ENCODE measurements at places on chromosomes 1 and 21.
A peak's percentile ranks its signal among the peaks of the same experiment; 100 is the strongest.

GRCh38 chr1:192516776-192517297, 58.7 kb upstream of the RGS1 start:
- peak; percentile 14 for DNase-seq

GRCh38 chr1:239819096-239819495, 272.6 kb upstream of the FMN2 start:
- DNase-seq = no peak

DNA sequence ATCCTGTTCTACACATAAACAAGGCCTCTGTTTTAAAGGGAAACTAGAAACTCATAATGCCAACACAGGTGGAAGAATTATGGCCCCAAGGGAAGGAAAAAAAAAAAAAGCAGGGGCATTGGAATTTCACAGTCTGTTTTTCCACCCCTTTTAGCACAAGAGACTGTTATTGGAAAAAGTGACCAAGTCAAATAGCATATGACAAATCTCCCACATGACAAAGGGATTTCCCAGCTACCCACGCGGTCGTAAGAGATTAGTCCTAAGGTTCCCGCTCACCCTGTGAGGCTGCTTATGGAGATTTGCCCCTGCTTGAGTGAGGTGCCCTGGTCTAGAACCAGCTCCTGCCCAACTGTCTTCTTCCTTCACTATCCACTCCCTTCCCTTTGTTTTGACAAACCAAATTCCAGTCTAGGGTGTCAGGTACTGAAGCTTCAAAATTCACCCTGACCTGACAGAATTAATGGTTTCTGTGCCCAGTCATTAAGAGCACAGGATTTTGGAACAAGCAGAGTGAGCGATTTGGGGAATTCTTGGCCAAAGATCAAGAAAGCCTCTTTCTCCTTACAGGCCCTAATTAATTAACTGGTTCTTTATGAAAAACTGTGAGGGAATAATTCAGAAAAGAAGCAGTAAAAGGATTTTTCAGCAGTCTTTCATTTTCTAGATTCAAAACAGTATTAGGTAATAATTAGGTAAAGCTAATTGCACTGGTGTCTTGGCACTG, 107.3 kb downstream of the NMNAT2 start:
- no peak for DNase-seq

DNA sequence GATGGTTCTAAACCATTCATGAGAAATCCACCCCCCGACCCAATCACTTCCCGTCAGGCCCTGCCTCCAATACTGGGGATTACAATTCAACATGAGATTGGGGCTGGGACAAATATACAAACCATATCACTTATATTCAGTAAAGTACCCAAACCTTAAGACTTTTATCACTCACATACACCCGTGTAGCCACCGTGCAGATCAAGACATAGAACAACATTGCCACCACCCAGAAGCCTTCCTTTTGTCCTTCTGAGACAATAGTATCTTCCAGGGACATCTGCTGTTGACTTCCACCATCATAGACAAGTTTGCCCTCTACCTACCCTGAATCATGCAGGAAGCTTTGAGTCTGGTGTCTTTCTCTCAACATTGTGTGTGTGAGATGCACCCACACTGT, 37.5 kb downstream of the CLIC6 start:
- no peak for DNase-seq

DNA sequence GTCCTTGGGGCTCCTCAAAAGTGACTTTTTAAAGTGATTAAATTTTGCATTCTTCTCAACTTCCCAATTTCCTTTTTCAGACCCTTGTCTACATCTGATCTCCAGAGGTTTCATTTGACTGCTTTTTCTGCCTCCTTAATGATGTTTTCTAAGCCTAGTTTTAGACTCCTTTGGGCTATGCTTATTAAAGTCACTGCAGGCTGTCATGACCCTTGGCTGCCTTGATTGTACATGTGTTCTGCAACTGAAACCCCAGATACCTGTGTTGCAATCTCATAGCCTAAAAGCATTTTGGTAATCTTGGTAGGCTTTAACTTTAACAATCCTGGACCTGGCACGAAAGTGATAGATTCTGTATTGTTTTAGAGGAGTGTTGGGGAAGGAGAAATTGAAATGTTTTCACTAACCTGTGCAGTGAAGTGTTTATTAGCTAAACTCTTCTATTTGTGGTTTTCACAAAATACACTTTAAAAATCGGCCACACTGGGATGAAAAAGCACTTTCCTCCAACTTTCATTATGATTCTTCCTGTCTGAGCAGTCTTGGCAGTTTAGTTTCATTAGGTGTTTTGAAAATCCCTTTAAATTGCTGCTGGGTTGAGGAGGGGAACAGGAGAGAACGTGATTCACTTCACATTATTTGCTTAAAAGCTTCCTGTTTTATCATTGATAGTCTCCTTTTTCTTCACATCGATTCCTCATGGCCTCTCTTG, 4.9 kb downstream of the MACO1 start:
- DNase-seq = no peak

DNA sequence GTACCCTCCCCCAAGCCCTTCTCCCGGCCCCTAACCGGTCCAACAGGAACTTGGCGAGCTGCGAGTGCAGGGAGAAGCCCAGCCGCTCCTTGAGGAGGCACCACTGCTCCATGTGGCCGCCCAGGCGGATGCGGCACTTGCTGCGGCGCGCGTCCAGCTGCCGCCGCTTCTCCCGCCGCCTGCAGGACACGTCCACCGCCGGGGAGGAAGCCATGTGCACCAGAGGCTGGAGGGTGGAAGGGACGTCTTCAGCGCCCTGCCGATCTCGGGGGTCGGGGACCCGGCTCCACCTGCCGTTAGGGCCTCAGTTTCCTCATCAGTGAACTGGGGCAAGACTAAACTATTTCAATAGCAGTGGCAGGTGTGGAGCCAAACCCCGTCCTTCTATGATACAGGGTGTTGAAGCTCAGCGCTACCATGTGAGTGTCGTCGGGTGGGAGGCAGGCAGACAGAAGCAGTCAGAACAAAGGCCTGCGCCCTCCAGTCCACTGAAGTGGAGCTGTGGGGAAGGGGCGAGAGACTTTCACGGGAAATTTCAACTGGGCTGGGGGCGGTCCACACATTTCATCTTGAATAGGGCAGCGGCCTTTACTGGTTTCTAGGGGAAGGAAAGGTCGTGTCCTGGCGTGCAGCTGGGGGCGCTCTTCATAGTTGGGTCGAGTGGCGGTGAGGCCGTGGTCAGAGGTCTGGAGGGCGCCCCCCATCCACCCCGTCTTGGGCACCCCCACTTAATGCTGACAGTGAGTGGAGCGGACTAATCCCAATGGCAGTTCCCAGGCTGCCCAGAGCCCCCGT, 592 bp downstream of the ZNF692 start:
- DNase-seq = no peak

- DNase-seq = no peak
Observed at GRCh38 chr1:163874070-163874469, 552.3 kb downstream of the NUF2 start.

DNA sequence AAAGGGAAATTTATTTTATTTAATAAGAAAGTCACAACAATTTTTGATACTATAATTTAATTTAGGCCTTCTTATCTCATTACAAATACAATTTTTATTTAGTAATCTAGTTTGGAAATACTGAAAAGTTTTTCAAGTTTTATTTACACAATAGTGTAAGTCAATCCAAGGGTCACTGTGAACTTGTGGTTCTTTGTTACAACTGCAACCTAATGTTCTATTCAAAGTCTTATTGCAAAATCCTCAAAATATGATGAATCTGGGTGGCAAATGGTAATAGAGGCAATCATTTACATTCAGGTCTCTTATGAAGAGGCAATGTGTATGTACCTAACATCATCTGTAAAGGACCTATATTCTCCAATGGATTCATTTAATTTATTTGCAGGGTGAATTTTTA, 421.2 kb downstream of the DPYD start:
- DNase-seq = no peak

- DNase-seq = no peak
Observed at GRCh38 chr1:224116131-224116530, 2.2 kb downstream of the FBXO28 start.

DNA sequence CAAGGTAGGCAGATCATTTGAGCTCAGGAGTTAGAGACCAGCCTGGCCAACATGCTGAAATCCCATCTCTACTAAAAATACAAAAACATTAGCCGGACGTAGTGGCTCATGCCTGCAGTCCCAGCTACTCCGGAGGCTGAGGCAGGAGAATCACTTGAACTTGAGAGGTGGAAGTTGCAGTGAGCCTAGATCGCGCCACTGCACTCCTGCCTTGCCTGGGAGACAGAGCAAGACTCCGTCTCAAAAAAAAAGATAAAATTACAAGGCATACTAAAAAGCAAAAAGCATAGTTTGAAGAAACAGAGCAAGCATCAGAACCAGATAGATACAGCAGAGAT, 61.2 kb upstream of the CDC42BPA start:
- DNase-seq = no peak

- no peak for DNase-seq
Observed at GRCh38 chr1:1250786-1251284, 4.3 kb upstream of the C1QTNF12 start.

DNA sequence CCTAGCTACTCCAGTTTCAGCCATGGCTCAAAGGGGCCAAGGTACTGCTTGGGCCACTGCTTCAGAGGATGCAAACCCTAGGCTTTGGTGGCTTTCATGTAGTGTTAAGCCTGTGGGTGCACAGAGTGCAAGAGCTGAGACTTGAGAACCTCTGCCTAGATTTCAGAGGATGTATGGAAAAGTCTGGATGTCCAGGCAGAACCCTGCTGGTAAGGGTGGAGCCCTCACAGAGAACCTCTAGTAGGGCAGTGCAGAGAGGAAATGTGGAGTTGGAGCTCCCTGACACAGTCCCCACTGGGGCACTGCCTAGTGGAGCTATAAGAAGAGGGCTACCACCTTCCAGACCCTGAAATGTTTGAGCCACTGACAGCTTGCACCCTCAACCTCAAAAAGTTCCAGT, 16.2 kb downstream of the RIIAD1 start:
- DNase-seq = no peak
